ENCODE measurements at places on chromosomes 6 and 20.

GRCh38 chr6:63624091-63624490 is 11.5 kb upstream of the PHF3 start:
- DNase-seq, result no peak

DNA sequence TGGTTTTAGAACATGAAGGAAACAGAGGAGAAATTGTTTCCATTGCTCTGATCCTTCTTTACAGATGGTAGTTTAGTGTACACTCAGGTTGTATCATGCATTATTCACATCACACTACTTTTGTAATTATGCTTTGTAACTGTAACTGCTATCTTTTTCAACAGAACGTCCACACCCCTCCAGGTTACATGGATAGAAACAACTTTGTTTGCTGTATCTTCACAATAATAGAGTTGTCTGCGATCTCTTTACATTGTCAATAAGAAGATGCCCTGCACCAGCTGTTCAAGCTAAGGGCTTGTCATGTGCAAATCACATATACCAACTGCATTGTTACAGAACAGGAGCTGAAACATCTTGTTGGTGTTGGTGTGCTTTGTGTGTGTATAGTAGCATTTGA is 67.9 kb upstream of the MAP7 start:
- DNase-seq, result no peak

DNA sequence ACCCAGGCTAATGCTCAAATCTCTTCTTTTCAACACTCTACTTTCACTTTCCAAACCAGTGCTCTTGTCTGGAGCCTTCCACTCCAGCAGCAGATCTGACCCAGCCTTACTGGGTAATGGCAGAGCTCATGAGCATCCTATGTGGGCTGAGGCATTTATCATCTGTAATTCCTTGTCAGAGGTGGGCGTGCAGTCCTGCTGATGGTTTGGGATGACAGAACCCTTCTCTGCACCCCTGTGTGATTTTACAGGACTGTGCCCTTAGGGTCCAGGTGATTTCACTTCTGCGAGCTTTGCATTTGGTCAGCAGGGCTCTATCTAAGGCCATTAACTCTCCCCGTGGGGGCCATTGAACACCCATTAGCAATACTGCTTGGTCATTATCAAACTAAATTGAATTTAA is 55.4 kb downstream of the LAMA4 start:
- no peak for DNase-seq

DNA sequence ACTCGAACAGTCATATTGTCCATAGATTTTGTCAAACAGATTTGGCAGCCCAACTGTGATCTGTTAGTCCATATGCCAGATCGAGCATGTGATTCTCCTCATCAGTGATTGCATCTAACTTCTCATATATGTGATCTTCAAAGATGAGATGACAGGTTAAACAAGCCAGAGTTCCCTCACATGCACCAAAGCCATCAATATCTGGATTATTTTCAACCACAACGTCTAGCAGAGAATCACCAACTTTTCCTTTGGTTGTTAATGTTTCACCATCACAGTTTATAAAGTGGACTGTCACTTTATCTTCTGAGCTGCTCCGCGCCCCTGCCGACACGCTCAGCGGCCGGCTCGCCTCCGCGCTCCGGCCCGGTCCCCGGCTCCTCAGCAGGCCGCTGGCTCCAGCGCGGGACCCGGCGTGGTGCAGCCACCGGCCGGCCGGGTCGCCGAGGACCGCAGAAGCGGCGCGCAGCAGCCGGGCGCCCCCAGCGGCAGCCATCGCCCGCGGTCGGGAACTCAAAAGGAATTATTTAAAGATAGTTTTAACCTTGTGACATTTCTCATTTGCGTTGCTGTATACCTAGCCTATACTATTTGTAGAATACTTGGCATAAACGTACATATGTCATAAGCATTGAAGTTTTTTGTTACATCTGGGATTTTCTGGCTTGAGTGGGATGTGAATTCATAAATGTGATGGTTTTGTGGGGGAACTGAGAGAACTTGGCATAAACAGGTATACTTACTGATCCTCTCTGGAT is 40.1 kb upstream of the DYNLRB1 start:
- peak; percentile 28 for DNase-seq

GRCh38 chr20:17721802-17722486 is 22.2 kb downstream of the BANF2 start:
- DNase-seq, result no peak

DNA sequence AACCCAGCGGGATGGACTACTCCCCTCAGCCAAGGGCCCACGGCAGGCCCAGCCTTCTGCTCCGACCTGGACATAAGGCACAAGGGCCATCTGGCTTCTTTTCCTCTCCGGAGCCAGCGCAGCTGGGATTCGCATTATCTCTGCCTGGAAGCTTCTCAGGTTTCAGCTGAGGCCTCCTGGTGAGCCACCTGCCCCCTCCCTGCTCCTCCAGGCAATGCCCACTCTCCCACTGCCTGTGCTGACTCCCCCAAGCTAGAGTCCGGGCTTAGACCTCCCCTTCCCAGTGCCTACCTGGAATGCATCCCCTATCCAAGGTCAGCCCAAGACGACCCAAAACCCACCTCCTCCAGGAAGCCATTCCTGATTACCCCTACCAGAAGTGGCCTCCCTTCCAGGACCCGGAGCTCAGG is 60.7 kb downstream of the EZR start:
- DNase-seq, result no peak

DNA sequence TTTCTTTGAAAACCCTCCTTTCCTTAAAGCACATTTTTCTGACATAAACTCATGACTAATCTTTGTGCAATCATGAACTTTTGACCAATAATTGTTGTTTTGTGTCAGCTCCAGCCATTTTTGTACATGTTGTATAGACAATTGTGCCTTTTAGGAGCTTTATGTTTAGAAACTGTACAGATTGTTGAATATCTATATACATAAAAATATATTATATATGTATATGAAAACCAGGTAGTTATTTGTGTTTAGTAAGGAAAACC is 125.7 kb upstream of the EDN1 start:
- no peak for DNase-seq

DNA sequence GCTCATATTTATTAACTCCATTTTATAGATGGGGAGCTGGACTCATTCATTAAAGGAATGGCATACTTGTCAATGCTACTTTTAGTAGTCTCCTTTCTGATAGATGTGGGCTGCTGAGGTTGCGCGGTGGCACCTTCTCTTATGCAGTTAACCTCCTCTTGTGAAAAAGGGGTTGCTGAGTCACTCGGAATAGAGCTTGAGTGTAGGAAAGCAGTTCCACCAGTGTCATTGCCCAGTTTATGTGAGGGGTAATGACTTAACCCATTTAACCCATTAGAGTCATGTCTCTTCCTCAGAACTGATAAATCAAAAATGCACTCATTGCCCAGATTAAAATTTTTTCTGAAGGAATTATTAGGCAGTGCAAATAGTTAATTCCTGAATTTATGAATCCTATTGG is 6.3 kb downstream of the MAPK14 start:
- DNase-seq, result no peak

DNA sequence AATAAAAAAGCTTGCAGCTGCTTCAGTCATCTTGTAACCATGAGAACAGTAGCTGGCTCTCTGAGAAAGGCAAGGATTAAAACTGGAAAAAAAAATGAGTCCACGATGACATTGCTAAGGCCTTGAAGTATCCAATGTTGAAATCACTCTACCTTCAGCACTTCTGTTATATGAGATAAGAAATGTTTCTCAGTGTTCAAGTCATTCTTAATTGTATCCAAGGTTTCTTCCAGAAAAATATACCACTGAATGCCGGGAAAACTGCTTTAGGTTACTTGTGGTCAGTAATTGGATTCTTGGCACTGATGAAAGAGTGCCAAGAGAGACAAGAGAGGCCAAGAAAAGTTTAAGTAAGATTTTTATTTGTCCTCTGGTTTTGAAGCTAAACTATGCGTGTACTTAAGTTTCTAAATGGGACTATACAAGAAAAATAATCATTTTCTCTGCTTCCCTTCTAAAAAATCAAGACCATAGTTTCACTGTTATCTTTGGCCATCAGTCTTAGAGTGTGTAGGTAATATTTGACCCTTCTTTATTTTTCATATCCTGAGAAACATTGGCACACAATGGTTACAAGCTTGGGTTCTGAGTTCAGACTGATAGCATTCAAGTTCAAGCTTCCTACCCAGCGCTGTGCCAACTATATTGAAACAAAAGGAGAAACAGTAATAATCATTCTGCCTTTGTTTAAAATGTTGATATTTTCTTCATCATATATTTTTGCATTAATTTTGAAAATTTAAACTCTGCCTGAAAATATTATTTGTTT is 84.6 kb downstream of the TRDN start:
- DNase-seq, result no peak

DNA sequence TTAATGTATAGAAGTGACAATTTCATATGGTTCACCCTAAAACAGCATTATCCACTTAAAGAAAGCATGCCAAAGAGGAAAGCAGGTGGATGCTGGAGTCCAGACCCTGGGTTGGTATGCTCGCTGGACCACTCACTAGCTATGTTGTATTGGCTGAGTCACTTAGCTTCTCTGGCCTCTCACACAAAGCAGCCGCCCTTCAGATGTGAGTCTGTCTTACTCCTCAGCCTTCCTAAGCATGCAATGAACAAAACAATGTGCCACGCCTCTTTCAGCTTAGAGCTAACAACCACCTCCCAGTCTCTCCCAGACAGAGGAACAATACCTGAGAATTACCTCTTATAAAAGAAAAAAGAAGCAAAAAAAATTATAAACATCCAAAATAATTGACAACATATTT is 29.4 kb downstream of the SIM1 start:
- no peak for DNase-seq

DNA sequence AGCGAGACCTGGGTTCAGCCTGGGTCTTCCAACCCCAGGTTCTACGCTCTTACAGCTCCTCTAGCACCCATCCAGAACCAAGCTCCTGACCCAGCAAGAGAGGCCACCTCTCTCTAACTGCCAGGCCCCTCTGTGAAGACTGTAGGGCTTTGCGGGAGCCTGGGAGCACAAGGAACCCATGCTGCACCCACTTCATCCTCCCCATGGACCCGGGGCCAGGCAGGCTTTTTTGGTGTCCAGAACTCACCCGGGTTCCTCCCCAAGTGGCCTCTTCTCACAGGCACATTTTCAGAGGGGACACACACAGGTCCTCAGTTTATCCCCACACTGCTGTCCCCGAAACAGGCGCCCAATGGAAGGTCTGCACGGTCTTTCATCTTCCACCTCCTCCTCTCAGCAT is 145.9 kb downstream of the SYNDIG1 start:
- DNase-seq, result no peak

- no peak for DNase-seq
Observed at GRCh38 chr6:52363228-52363867, 1.4 kb downstream of the PAQR8 start.

DNA sequence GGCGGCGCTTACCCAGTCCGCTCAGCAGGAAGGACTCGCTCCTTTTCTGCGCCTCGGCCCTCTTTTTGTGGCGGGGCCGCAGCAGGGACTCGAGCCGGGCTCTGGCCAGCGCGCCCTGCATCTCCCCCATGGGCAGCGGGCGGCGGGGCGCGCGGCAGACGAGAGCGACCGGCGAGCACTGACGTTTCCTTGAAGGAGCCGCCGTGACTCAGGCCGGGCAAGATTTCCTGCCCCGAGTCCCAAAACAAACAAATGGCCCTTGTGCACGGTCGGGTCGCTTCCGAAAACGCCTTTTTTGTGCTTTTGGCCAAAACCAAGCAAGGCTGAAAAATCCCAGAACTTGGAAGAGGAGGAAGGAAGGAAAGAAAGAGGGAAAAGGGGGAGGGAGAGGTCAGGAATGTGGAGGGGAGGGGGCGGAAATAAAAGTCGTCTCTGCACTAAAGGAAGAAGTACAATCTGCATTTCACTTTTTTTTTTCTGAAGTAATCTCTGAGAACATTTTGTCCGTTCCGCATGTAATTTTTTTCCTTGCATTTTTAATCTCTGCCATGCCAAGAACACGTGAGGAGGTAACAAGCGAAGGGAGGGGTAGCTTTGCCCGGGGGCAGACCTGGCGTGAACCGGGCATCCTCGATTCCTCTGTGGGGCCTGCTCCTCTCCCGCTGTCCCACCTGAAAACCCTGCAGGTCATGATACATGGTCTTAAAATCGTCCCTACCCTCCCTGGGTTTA is 123.3 kb upstream of the SLC2A12 start:
- no peak for DNase-seq

GRCh38 chr6:306641-307061 is 14.4 kb downstream of the DUSP22 start:
- no peak for DNase-seq

DNA sequence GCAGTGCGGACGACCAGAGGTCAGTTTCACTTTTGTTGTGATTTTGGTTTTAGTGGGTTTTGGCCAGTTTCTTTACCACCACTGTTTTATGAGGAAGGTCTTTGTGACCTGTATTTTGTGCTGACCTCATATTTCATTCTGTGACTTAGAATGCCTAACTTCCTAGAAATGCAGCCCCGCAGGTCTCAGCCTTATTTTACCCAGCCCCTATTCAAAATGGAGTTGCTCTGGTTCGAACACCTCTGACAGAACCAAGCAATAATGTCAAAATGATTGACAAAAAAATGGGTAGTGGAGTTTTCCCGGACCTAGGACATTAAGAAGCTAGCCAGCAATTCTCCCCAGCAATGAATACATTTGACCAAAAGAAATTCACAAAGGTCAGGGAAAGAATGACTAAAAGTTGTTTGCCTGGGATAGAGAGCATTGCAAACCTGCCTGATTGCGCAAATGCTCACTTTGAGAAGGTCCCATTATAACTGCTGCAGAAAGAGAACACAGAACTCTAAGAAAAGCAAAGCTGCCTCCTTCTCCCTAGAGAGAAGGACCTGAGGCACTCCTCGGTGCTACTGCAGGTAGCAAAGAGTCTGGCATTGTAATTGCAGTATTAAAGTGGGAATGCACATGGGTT is 288.8 kb downstream of the ADGB start:
- DNase-seq, result no peak

DNA sequence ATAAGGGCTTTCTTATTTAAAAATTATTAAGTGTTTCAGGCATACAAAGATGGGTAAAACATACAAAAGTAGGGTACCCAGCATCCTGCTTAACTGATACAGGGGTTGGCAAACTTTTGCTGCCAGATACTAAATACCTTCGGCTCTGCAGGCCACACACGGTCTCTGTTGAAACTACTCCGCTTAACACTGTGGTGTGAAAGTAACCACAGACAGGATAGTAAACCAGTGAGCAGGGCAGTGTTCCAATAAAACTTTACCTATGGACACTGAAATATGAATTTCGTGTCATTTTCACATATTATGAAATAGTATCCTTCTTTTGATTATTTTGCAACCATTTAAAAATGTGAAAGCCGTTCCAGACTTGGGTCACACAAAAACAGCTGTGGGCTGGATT is 92.4 kb downstream of the EYA2 start:
- DNase-seq, result no peak

GRCh38 chr6:139131736-139132280 is 3.1 kb upstream of the HECA start:
- DNase-seq, result no peak

- no peak for DNase-seq
Observed at GRCh38 chr6:125888989-125889656, 67.4 kb upstream of the HINT3 start.
